ENCODE measurements at places on chromosomes 4 and X.

DNA sequence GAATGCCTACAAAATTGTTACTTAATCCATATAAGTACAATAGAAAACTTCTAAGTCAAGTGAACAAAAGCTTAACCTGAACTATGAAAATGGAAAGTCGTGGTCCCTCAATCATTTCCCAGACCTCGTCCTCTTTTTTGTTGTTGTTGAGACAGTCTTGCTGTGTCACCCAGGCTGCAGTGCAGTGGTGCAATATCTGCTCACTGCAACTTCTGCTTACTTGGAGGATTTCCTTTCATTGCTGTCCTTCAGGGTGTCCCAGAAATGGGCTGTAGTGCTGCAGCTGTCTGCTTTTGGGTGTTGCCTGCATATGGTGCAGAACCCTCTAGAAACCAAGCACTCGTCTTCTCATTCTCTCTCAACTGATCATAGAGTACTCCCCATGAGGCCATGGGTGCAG is 75.0 kb upstream of the IL2 start:
- no peak for DNase-seq

DNA sequence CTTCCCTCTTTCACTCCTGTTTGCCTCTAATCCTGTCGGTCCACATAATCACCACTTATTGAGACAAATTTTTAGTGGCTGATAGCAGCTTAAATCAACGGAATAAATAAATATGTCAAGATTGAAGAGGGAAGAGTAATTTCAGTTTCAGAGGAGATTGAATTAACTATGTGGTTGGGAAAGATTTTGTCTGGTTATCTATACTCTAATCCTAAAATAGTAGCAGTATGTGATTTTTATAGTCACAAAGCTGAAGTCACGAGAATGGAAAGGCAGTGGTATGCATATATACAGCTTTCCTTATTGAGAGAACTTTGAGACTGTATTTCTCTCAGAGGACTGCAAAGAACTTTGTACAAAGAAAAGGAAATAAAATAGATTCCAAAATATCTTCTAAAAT is 493.3 kb downstream of the FAT4 start:
- no peak for DNase-seq

GRCh38 chr4:165398570-165398969 is 19.8 kb downstream of the CPE start:
- no peak for DNase-seq

GRCh38 chrX:22758807-22759481 is 240.8 kb upstream of the DDX53 start:
- no peak for DNase-seq
